CD4-positive, CD25-positive, alpha-beta regulatory T cell (primary cell): ENCODE measurements at places on chromosomes 6 and 20. TPM values are rescaled to one million over a fixed set of nuclear protein-coding genes. Genes with fewer than 3 reads are reported as not detected.

- DNase-seq: no peak
Observed at GRCh38 chr20:22515264-22515663, 69.1 kb downstream of the FOXA2 start.

DNA sequence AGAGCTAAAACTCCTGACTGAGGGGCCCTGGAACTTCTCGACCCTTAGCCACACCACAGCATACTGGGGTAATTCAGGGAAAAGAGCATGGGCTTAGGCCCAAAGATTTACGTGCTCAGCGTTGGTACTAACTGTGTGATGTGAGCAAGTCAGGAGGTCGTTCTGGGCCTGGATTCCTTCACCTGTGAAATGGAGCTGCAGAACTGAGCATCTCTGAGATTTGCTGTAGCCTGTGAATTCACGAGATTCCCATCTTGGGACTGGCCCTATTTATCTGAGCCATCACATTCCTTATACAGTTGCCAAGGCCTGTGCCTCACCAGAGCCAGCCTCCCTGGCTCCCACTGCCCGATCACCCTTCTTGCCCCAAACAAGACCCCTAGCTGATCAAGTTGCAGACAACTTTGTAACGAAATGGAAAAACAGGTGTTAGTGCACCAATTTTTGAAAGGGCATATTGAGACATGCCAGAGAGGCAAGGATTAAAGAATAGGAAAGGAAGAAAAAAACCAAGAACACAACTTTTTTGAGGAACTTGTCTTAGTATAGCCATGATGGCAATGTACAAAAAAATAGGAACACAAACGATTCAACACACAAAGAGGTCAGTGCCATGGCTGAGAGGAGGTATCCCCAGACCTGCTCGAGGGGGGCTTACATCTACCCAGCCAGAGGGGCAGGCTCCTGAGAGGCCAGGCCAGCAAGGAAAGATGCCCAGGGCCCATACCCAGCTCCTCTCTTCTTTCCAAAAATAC lies 323.0 kb upstream of the JARID2 start:
- no peak for DNase-seq

GRCh38 chr6:122797537-122797936 lies 8.5 kb downstream of the SMPDL3A start:
- DNase-seq: no peak

DNA sequence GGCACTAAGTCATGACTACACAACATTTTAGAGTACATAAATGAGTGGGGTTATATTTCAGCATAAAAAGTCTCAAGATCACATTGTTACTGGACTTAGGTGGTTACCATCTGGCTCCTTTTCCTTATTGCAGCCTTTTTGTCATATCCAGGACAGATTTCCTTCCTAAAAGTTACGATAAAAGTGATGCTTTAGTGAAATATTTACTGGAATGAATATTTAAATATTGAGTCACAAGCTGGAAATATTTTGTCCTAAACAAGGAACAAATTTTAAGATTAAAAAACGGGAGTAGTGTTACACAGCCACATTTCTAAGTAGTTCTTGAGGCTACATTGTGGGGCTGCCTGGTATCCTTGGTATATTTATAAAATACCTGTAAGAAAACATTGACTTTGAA lies 52.2 kb downstream of the CDC40 start:
- no peak for DNase-seq

DNA sequence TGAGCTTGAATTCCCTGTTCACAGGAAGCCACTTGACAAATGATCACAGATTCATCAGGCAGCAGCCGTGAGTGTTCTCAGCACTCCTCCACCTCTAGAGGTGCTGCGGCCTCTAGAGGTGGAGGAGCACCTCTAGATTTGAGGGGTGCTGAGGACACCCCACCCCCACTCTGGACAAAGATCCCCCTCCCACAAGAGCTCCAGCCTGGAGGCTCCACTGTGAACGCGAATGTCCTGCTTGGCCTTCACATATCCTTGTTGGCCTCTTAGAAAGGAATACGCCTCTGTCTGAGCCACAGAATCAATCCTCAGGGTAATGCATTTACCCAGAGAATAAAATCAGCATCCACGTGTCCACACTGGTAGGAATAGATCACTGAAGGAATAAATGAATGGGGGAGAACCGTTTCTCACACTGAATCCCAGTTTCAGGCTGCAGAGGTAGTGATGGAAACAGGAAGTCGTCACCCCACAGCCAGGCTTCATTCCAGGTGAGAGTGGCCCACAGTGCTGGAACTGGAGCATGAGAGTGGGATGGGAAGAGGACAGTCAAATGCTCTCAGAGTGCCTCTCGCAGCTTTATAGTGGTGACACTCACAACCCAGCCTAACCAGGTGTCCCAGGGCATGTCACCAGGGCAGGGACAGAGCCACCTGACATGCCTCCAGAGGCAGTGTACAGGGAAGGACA lies 16.6 kb downstream of the NPEPL1 start:
- DNase-seq: no peak

The PNLDC1 gene
- total RNA-seq: not detected

The OXT gene
- not detected for total RNA-seq

The DNAAF9 gene
- 11.7 TPM for total RNA-seq
